Urinary bladder (tissue), 4 donors: ENCODE measurements at places on chromosomes 4 and X. TPM values are rescaled to one million over a fixed set of nuclear protein-coding genes. Genes with fewer than 3 reads are reported as not detected.

GRCh38 chr4:159046683-159047082, 56.2 kb upstream of the RAPGEF2 start:
- no peak for DNase-seq

GRCh38 chr4:7778510-7779431, 160.9 kb downstream of the AFAP1 start:
- no peak for DNase-seq

DNA sequence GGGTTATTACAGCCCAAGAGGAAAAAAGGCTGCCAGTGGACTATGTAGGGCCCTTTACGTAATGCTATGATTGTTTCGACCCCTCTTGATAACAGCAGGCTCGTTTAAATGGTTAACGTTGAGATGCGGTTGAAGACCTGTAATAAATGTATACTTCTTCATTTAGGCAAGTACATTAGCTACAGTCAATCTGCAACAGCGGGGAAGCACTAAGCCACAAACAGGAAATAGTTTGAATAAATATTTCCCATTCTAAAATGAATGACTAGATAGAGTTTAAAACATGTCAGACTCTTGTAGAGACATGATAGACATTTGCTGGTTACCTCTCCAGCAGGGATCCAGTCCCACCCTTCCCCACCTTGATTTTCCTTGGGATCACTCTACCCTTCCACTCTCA, 38.1 kb upstream of the STIM2 start:
- no peak for DNase-seq

- no peak for DNase-seq
Measured at GRCh38 chrX:113759422-113759821, 824.5 kb upstream of the HTR2C start.

GRCh38 chr4:145779319-145779801, 99.4 kb downstream of the C4orf51 start:
- DNase-seq: no peak

DNA sequence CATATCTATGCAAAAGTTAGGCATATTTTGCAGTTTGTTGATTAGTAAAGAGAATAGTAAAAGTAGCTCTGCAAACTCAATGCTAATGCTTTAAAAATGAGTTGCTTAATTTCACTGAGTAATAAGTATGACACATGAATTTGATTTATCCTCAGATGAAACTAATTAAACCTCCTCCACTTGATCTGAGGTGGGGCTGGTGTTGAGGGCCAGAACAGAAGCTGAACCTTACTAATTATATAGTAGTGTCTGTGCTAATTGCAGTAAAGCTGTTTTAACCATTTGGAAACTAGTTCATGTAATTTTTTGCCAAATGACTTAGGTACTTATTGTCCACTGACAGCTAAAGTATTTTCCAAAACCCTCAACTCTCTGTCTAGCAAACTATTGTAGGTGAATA, 7.7 kb upstream of the PGAM4 start:
- no peak for DNase-seq

Gene CPZ
- total RNA-seq: 86.5 TPM

Gene PAGE2B
- total RNA-seq: not detected

Gene TEC
- total RNA-seq: 2.6 TPM

- no peak for DNase-seq
Measured at GRCh38 chr4:166091912-166092510, 219.0 kb downstream of the TLL1 start.

- DNase-seq: no peak
Measured at GRCh38 chr4:188613976-188614375, 474.7 kb downstream of the TRIML1 start.

GRCh38 chr4:81606166-81606565, 134.5 kb upstream of the RASGEF1B start:
- DNase-seq: no peak

Gene TXLNG
- total RNA-seq: 12.2 TPM

Gene RIPPLY1
- total RNA-seq: not detected

- no peak for DNase-seq
Measured at GRCh38 chr4:128322986-128323385, 35.4 kb upstream of the PGRMC2 start.

DNA sequence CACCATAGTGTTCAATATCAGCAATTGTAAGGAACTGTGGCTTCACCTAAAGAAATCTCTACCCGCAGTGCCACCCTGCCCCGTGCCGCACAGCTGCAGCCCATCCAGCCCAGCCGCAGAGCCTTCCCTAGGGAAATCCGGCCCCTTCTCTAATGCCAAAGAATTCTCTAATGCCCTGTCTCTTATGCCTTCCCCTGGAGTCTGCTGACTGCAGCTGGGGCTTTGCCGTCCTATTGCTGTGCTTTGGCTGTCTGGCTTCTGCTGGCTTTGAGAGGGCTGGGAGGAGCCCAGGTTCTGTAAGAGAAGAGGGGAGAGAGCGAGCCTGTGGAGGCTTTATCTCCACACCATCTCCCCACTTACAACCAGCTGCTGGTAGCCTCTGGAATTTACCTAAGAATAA, 85.9 kb upstream of the HELT start:
- no peak for DNase-seq

Gene EFNB1
- 30.5 TPM for total RNA-seq

DNA sequence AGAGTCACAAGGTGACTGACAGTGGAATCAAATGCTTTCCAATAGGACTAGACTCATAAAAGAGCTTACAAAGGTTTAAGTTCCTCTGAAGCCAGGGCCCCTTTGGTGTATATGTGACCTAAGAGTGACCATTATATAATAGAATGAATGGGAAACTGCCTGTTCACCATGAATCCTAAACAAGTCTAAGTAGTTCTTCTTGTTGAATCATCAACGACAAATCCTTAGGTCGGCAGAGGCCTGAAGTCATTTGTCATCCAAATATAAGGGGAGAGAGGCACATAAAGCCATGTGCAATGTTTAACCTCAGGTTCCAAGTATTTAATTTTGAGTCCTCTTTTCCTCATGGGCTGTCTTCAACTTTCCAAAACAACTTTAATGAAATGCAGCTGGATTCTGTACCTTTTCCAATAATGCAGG, 122.4 kb downstream of the RASL11B start:
- no peak for DNase-seq

Gene ATOH1
- total RNA-seq: not detected

DNA sequence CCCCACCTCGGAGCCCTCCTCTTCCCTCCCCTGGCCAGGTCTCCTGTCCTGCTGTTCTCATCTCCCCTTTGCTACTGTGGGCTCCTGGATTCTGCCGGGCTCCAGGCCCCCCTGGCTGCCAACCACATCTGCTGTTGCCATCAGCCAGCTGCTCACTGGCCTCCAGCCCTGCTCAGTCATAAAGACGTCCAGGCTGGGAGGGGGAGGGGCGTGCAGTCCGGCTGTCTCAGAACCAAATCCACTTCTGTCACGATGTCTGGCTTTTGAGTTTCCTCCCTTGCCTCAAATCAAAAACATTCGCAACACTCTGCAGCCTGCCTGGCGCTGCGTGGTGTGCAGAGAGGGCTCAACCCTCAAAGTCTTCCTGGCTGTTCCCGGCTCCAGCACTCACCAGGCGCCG, 7.1 kb downstream of the RASL11B start:
- DNase-seq: no peak

- DNase-seq: no peak
Measured at GRCh38 chr4:132276989-132277388, 872.1 kb upstream of the PCDH10 start.

GRCh38 chrX:129689796-129690195, 35.0 kb upstream of the APLN start:
- DNase-seq: no peak

Gene PPEF2
- total RNA-seq: not detected

GRCh38 chr4:82899374-82900065, 1.0 kb upstream of the THAP9 start:
- DNase-seq: no peak

GRCh38 chrX:150842198-150842685, 56.2 kb downstream of the CD99L2 start:
- no peak for DNase-seq

GRCh38 chr4:73387552-73387951, 16.5 kb upstream of the ALB start:
- DNase-seq: no peak

- DNase-seq: no peak
Measured at GRCh38 chr4:184460499-184461285, 13.7 kb downstream of the IRF2 start.

DNA sequence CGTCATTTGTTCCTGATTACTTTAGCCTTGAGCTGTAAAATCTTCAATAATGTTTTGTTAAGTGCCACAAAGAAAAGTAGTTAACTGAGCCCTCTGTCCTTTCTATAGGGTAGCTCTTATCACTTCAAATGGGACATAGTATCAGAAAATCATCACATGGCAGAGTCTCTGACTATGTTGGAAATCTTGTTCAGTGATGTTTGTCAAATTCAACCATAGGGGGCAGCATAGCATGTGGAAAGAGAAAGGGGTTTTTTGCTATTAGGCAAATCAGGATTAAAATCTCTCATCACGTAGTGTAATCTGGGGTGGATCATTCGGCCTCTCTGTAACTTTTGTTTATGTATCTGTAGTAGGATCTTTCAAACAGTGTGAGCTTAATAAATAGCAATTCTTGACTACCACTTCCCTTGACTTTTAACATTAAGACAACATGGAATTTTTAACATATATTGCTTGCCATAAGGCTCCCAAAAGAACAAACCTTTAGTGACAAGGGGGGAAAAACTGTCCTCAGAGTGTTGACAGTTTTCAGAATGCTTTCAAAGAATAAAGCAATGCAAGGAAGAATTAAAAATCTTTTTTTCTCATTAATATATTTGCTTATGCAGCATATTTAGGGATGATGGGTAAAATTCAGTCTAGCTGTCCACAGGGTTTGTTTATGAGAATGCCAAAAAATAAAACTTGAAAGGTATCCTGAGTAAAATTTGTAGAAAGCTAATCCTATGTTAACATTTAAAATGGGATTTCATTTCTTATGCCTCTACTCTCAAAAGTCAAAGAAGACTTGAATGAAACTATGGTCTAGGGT, 127.2 kb downstream of the FBXW7 start:
- no peak for DNase-seq

- DNase-seq: no peak
Measured at GRCh38 chr4:88745581-88746163, 48.0 kb upstream of the NAP1L5 start.

DNA sequence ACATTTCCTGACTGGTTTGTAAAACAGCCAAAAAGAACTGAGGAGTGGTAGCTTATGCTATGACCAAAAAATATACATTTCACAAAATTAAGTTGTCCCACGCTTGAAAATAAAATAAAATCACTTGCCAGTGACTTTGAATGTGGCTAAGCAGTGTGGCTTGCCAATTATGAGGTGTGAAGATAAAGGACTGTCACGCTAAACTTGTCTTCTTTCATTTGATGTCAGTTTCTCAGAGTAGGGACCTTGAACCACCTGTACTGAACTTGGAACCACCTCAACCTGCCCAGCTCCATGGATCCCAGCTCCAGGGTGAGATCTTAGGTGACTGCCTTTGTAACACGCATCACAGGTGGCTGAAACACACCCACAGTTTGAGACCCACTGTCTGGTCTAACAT, 113.7 kb upstream of the TBL1X start:
- DNase-seq: no peak

Gene SUPT20HL1
- total RNA-seq: 0.16 TPM

GRCh38 chr4:76744241-76744921, 153.6 kb downstream of the SOWAHB start:
- DNase-seq: no peak
